ENCODE measurements at places on chromosomes 16 and 17.

- no peak for DNase-seq
Observed at GRCh38 chr17:72927146-72927545, 165.3 kb downstream of the SLC39A11 start.

DNA sequence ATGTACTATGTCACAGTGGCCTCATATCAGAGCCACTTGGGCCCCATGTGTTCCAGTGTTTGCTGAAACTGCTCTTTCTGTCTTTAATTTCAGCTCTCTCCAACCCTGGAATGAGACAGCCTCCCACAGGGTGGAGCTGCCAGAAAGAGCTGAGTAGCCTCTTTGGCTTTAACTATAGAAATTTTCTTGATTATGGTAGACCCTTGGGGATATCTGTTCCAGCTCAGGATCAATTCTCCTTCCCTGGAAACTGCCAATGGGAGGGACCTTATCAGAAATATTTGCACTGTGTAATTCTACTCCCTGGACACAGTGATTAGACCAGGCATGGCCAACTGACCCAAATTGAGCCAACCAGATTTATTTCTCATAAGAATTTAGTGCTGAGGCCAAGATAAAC is 39.0 kb upstream of the KDM8 start:
- DNase-seq, result no peak

GRCh38 chr16:49013727-49014080 is 267.9 kb downstream of the CBLN1 start:
- DNase-seq, result no peak

DNA sequence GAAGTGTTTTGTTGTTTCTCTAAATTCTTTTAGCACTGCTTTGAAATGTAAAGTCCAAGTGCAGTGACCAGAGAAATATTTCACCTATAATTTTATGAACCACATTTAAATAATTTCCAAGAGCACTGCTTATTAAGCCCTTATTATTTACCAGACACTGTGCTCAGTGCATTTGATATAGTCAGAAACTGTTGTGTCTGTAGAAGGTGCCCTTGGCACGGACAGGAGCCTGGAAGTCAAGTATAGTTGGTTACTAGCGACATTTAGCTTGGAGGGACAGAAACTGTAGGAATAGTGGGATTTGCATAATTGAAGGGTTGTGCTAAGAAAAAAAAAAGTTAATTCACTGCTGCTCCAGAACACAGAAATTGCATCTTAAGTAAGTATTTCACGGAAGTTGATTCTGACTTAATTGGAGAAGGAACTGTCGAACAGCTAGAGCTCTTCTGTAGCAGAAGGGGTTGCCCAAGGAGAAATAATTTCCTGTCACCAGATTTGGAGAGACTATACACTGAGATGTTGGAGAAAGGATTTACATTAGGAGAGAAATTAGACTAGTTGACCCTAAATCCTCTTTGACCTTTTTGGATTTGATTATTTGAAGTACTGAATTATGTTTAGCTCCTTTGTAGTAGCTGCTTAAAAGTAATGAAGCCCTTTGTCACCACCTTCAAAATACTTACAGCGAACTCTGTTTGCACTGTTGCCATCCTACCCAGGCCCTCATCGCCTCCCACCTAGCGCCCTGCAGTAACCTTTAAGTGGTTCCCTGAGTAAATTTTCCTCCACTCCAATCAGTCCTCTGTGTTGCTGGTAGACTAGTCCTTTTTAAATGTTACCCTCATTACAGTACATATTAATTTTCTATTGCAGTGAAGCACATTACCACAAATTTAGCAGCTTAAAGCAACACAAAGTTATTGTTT is 25.6 kb downstream of the COX10 start:
- no peak for DNase-seq

DNA sequence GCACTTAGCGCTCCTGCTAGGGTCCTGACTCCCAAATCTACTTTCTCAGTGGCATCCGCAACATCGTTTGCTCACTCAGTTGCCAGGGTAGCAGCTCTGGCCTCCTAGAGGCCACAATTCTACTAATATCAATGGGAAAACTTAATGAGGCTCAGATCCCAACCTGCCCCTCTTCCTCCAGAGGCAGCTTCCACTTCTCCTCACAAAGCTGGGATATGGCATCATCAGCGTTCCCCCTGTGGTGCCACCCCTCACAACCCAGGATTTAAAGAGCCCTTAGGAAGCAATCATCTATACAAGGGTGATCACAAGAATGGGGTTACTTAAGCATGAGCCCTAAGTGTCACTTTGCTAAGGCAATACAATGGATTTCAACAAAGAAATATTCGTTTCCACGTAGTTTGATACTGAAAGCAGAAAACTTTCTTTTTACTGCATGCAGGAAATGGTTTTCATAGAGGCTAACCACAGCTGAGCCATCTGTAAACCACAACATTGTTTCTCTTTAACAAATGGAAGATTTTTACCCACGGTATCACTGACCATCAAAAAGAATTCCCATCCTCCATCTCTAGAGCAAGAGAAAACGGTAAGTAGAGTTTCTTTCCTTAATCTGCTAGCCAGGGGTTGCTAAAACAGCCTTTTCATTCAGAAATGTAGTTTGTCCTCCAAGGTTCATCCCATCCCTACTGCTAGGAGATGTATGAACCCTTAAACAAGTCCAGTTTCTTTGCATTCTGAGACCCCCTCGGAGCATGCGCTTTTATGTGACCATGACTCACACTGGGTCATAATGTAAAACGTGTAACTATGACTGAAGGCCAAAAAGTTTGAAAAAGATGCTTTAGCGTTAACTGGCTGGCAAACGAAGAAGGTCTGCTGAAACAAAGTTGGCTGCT is 68.3 kb upstream of the BCAR1 start:
- no peak for DNase-seq

- no peak for DNase-seq
Observed at GRCh38 chr17:12987120-12987519, 30.7 kb downstream of the ELAC2 start.

DNA sequence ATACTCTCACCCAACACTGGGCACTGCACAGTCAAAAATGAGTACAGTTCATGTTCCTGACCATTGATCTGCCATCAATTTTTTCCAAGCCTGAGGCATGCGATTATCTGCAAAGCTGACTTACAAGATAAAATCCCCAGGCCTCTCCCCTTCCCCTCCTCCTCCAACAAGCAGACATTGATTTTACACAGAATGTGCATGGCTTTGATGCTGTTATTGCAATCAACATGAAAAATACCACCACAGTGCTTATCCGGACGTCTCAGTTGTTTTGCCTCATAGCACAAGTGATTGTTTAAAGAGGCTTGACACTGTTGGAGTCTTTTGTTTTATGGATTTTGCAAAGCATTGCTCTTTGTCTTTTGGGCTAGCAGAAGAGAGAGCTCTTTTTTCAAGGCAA is 163.8 kb downstream of the TOX3 start:
- DNase-seq, result no peak

DNA sequence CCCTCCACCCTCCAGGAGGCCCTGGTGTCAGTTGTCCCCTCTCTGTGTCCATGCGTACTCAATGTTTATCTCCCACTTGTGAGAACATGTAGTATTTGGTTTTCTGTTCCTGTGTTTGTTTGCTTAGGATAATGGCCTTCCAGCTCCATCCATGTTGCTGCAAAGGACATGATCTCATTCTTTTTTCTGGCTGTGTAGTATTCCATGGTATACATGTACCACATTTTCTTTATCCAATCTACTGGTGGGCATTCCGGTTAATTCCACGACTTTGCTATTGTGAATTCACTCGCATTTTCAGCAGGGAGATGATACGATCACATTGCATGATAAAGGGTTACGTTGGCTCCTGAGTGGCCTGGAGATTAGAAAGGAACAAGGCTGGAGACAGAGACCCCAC is 286.2 kb downstream of the FOXL1 start:
- no peak for DNase-seq

- no peak for DNase-seq
Observed at GRCh38 chr17:42937712-42938596, 26.3 kb downstream of the AARSD1 start.

DNA sequence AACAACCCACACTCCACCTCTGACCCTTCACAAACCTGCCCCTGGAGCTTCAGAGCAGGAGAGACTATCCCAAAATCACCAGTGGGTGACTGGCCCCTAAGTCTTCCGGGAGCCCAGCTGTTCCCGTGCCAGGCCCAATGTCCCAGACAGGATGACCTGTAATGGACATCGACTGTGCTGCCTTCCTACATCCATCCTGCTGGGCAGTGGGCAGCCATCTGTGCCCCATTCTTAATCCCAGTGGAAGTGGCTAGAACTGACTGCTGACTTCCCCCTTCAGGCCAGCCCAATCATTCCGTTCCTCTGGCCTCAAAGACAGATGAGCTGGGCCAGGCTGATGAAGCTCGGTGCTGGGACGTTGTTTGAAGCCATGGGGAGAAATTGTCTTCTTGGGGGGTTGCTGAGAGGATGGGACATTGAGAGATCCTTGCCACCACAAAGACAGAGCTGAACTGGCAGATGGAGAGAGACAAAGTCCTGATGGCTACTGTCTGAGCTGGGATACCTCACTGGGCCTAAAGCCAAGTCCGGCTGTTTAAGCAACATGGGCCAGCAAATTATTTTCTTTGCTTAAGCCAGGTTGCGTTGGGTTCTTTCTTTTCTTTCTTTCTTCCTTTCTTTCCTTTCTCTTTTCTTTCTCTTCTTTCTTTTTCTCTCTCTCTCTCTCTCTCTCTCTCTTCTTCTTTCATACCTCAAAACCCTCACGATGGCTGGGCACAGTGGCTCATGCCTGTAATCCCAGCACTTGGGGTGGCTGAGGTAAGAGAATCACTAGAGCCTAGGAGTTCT is 17.9 kb upstream of the ALOX15B start:
- DNase-seq, result no peak

DNA sequence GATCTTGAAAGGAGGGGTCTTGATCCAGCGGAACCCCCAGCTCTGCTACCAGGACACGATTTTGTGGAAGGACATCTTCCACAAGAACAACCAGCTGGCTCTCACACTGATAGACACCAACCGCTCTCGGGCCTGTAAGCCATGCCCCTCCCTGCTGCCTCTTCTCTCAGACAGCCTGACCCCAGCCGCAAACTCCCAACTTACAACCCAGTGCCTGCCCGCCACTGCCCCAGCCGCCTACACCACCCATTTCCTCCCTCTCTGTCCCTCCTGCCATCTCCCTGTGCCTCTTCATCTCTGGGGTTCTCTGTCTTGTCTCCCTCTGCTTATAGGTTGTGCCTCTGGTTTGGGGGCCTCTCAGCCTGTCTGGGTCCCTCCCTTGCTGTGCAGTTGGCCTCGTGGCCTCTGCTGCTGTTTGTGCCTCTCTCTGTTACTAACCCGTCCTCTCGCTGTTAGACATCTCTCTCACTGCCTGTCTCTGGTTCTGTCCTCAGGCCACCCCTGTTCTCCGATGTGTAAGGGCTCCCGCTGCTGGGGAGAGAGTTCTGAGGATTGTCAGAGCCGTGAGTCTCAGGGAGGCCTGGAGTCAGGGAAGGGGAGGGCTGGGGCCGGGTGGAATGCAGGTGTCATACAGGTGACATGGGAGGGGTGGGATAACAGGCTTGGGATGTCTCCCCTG is 9.6 kb downstream of the ERBB2 start:
- DNase-seq, result no peak

GRCh38 chr17:57311281-57312216 is 55.2 kb downstream of the MSI2 start:
- no peak for DNase-seq

- DNase-seq, result no peak
Observed at GRCh38 chr17:39098588-39098987, 52.8 kb downstream of the PLXDC1 start.

DNA sequence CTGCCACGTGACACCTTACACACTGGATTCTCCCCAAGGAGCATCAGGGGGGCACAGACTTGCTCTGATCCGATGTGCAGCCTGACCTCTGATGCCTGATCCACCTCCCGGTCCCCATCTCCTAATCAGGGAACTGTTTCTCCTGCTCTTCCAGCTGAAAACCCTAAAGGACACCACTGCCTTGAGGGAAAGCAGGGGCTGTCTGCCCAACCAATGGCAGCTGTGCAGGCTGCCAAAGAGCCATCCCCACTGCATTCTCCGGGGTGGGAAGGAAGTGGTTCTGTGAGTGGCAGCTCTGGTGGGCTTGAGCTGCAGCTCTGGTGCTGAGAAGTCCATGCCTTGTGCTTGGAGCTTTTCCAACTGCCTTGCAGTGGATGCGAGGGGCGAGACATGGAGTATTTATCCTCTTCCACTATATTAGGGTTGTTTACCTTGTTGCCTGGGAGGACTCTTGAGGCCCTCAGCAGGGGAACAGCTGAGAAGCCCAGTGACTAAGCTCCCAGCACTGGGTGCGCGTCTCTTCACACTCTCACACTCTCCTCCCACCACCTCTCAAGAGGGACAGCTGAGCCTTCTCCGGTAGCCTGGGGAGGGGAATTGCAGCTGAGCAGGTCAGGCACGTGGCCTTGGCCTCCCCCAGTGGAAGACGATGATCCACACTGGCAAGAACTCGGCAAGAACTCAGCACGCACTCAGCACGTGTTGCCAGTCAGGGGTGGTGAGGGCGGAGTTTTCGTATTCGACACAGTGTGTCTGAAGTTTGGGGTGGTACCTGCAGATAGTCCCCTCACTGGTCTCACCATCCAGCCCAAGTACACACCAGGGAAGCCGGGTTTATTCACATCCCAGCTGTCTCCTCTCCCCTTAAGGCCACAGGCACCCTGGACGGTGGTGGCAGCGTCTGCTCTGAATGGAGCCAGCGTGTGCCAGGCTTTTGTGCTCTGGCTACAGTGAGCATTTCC is 21.1 kb upstream of the SPATA32 start:
- no peak for DNase-seq

DNA sequence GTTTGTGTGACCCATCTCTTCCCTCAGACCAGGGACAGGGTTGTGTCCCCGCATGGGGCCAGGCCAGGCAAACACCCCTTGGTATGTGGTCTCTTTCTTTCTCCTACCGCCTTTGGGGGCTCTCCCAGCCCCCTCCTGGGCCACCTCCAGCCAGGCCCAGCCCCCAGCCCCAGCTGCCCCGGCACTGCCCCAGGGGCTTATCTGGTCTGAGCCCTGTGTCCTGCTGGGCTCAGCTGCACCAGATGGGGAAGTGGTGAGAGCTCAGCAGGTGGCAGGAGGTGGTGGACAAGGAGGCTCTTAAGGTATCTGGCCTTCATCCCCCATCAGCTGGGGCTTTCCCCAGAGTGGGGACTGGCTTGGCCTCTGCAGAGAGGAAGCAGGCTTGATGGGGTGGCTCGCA is 8.7 kb downstream of the ADAM11 start:
- DNase-seq, result no peak
